ENCODE measurements at places on chromosomes 13 and 19.

GRCh38 chr13:50543782-50544181 lies 299.7 kb downstream of the DLEU7 start:
- no peak for DNase-seq

DNA sequence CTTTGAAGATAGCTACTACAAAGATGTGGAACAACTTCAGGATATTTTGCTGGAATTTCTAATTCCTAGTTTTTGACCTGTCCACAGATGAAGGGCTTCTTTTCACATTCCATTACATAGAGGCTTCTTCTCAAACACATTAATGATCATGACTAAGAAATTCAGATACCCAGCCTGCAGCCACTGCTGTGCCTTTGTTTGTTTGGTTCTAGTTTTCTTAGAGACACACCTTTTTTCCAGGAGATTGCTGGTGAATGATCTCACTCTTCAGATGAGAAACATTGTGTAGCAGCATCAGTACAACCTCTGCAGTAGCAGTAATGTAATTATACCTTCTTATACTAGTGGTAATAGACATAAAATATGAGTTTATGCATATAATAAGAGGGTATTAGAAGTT lies 5.0 kb downstream of the TDRD3 start:
- peak; percentile 12 for DNase-seq

DNA sequence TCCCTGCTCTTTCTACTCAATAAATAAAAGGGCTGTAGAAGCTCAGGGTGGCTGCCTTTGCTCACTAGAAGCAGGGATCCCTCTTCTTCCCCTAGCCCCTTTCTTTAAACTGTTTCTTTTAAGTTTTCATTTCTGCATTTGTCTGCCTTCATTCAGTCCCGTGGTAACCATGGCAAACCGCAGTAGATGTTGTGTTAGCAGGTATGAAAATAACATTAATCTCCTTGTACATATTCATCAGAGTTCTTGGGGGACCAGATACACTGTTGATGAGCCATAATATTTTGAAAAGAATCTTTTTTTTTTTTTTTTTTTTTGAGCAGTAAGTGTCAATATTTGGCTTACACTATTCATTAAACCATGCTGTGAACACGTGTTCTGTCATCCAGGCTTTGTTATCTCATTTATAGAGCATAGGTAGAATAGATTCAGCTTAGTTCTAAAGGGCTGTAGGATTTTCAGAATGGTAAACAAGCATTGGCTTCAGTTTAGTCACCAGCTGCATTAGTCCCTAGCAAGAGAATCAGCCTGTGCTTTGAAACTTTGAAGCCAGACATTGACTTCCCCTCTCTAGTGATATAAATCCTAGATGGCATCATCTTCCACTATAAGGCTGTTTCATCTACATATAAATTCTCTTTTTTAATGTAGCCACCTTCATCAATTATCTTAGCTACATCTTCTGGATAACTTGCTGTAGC lies 59.4 kb upstream of the SPRY2 start:
- no peak for DNase-seq

GRCh38 chr13:80337288-80338081 lies 3.4 kb downstream of the SPRY2 start:
- DNase-seq: no peak

DNA sequence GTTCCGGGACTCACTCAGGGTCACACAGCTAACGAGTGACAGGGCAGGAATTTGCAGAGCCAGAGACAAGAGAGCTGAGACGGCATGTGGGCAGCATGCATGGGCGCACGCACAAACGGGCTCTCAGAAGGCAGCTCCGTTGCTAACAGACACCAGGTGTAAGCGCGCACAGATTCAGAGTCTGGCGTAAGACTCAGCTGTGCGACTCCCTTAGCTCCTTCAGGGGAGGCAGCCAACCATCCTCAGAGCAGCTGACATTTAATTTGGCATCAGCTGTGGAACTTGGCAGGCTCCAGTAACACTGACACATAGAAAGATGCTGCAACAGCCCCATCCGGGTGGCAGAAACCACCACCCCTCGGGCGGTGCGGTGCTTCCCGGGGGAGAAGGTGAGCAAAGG lies 7.5 kb upstream of the TM6SF2 start:
- DNase-seq: no peak

DNA sequence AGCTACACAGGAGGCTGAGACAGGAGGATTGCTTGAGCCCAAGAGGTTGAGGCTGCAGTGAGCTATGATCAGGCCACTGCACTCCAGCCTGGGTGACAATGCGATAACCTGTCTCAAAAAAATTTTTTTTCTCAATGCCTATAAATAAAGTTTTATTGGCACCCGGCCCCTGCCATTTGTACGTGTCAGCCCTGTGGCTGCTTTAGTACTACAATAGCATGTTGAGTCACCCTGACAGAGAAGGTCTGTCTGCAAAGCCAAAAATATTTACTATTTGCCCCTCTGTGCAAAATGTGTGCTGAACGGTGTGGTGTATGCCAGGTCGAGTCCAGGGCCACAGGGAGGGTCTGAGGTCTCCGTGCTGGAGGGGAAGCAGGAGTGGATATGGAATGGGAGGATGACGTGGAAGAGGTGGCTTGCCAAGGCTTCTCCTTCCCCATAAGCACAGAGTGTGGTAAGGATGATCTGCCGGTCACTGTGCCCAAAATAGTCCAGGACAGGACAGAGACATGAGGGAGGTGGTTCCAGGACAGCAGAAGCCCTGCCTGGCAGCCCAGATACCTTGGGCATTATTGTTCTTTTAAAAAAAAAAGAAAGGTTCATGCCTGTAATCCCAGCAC lies 10.0 kb downstream of the NMRK2 start:
- no peak for DNase-seq

All from NCI-H2227 treated with DMSO at 0.1 percent for 48 hours (cell line).